Cardiac fibroblast (primary cell): ENCODE measurements at places on chromosomes 6 and 20.

GRCh38 chr6:100455230-100456124 is 9.2 kb downstream of the SIM1 start:
- DNase-seq = no peak

GRCh38 chr20:42775866-42776265 is 413.8 kb downstream of the PTPRT start:
- DNase-seq = no peak

GRCh38 chr6:161443848-161444247 is 170.0 kb upstream of the AGPAT4 start:
- DNase-seq = no peak

- DNase-seq = no peak
These were observed 48.5 kb upstream of the TTPAL start for GRCh38 chr20:44426879-44427790.

- DNase-seq = no peak
These were observed 5.9 kb upstream of the CDK5RAP1 start for GRCh38 chr20:33407251-33407650.

DNA sequence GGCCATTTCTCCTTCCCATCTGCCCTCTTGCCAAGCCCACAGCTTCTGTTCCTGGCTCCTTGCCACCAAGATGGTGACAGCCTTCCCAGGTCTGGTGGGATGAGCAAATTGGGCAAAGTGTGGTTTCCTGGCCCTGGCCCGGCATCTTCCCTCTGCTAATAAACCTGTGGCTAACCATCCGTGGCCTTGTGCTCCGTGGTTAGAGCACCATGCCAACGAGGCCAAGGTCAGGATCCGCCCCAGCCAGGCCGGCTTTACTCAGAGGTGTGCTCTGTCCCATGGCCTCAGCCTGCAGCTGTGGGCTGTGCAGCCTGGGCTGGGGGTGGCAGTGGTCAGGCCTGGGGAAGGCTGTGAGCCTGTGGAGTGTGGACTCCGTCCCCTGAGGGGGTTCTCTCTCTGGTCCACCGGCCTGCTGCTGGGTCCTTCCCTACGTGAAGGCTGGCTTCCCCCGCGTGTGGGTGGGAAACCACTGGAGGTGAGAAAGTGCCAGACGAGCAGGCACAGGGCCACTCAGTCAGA is 117.4 kb downstream of the VEGFA start:
- DNase-seq = no peak

- DNase-seq = no peak
These were observed 89.6 kb downstream of the CDH22 start for GRCh38 chr20:46218656-46219055.

GRCh38 chr20:44885392-44886265 is at the start of gene YWHAB:
Gene YWHAB, plus strand, starts transcription at chr20:44885705. Its CDS starts 15,829 bp downstream, at chr20:44901534.
- peak; percentile 99 for DNase-seq

- DNase-seq = no peak
These were observed 100.5 kb upstream of the EDN1 start for GRCh38 chr6:12189661-12190060.

DNA sequence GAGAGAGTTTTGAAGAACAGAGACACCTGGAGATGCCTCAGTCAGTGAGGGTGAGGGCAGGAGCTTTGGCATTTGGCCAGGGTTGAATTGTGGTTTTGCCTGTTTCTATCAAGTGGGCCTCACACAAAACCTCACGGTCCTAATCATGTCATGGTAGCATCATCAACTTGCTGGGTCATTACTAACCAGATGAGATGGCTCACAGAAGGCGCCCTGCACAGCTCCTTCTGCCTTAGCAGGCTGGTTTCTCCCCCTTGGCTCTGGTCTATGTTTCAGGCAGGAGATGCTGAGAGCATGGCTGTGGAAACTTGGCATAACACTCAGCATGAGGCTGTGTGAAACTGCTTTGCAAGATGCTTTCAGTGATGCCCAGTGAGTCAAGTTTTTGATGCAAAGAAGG is 99.3 kb downstream of the LRRC1 start:
- peak; percentile 46 for DNase-seq

DNA sequence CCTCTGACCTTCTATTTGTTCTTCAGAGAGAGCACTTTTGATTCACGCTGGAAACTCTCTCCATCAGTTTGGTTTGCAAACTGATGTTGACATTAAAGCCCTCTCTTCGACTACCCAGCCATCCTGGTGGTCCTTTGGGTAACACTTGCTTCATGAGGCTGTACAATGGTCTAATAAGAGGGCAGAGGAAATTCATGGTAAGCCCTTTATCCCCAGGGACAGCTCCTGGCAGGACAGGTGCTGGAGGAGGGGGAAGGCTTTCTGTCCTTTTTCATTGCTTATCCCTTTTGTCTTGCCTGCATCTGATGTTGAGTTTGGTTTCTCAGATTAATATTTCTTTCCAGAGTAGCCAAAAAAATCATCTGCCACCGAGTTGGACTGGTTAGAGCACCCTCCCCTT is 52.1 kb upstream of the CD93 start:
- DNase-seq = no peak

DNA sequence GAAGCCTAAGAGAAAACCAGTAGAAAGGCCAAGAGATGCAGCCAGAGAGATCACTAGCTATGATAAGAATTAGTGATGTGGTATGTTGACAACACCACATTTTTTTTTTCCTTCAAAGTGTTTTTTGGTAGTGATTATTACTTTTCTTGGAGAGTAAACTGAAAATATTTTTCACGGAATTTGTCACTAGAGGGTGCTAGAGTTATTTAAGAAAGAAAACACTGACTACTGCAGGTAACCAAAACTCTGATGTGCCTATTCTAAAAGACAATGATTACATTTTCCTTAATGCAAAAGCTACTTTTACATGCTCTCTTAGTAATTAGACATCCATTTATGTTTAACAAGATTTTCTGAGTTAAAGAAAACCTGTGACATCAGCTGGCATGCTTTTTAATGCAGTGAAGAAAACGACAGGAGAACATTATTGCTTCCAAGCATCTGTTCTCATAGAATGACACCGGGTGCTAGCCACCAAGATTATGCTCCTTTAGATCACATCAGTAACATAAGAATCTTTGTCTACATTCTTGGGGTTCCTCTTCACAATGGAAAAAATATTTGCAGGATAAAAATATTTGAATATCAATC is 28.8 kb downstream of the RWDD2A start:
- peak; percentile 72 for DNase-seq

DNA sequence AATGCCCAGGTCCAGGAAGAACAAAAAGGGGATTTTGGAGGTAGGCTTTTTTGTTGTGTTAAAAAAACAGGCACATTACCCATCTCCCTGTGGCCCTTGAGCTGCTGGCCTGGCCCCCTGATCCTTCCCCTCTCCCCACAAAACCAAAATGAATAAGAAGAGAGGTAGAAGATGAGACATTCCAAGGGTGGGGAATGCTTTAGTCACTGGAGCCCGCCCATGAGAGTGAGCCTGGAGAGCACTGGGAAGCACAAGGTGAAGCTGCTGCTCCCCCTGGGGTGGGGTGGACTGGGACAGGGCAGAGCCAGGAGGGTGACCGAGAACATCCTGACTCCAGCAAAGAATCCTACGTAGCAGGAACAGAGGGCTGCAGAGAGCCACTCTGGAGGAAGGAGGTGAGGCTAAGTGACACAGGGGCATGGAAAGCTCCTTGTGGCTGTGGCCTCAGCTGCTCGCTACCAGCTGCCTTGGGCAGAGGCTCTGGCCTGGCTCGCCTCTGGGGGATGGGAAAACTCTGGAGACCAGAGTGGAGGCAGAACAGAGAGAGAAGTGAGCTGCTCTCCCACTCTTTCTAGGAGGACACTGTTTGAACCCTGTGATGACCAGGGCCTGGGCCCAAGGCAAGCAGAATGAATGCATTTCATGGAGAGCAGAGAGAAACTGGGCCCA is 48.3 kb downstream of the AKAP7 start:
- DNase-seq = no peak

DNA sequence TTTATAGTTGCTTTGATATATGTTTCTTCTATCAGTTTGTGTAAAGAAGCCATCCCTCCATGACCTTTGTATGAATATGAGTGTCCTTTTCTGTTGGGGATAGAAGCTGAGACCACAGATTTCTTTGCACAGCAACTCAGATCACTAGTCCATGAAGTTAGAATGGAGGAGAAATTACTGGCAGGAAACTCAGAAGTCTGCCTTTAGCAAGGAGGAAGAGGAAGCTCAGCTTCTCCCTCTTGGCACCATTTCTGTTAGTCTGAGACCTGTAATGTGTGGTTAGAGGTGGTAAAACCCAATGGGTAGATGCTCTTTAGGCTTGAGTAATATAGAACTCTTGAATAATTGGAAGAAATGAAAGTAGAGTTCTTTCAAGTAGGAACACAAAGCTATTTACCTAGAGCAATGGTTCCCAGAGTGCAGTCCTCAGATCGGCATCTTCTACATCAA is 995.3 kb upstream of the FLRT3 start:
- DNase-seq = no peak

- peak; percentile 87 for DNase-seq
These were observed 20.7 kb upstream of the TRIM27 start for GRCh38 chr6:28944412-28944865.

GRCh38 chr6:20211037-20211940 is 980 bp downstream of the MBOAT1 start:
- DNase-seq = peak; percentile 19

DNA sequence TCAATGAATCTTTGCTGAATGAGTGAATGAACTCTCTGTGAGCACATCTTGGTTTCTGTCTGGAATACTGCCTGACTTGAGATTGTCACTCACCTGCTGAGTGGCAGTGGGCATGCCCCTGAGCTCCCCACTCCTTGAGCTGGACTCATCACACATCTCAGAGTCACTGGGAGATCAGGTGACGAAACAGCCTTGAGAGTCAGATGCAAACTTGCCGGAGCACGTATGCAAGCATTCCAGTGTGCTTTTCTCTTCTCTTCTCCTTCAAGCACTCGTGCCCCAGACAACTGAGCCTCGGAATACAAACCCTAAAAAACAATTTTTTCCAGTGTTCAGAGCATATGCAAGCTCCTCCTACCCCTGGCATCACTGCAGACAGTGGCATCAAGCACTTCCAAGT is 9.4 kb upstream of the BMP7 start:
- DNase-seq = no peak

DNA sequence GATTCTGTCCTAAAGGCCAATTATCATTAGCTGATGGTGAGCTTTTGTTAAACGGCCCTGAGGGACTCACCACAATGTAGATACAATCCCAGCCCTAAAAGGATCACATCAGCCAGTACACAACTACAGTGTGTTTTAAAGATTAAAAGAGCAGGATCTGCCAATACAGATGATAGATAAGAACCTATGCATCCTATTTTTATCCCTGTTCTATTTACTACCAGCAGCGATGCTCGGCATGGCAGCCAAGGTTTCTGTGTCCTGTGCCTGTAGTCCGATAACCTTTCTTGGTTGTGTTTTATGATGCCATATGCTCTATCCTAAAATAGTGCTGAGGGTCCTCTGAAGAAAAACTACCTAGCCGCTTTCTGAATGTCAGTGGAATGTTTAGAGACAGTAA is 289.4 kb downstream of the PHACTR1 start:
- DNase-seq = no peak

GRCh38 chr20:24411003-24411833 is 58.2 kb upstream of the SYNDIG1 start:
- no peak for DNase-seq

GRCh38 chr6:140533526-140533925 is 1159.1 kb upstream of the CITED2 start:
- no peak for DNase-seq

GRCh38 chr20:49987015-49987867 is 4.5 kb downstream of the SNAI1 start:
- no peak for DNase-seq

DNA sequence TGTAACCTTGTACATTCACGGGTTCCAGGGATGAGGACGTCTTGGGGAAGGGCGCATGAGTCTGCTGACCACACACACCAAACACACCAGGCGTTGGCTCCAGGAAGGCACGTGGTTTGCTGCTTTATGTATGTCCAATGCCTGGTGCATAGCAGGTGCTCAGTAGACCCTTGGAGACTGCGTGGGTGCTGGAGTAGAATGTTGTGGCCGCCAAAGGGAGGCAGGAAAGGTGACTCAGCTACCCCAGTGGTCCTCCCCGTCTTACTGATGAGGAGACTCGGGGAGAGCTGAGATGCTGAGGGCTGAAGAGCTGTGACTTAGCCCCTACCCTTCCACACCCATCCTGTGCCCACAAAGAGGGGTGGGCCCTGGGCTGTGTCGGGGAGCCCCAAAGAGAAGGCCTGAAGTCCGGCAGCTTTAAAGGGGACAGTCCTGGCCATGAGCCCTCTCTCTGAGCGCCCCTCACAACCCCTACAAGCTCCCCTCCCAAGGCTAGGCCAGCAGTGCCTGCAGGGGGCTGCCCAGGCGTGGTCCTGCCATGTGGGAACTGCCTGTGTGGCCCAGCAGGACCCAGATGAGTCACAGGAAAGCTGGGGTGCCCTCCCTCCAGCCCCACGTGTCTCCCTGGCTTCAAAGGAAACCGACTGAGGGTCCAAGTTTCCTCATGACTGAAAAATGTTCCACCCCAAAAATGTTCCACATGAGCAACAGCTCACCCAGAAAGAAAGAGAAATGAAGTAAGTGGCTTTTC is 28.0 kb upstream of the PTGIS start:
- peak; percentile 51 for DNase-seq

DNA sequence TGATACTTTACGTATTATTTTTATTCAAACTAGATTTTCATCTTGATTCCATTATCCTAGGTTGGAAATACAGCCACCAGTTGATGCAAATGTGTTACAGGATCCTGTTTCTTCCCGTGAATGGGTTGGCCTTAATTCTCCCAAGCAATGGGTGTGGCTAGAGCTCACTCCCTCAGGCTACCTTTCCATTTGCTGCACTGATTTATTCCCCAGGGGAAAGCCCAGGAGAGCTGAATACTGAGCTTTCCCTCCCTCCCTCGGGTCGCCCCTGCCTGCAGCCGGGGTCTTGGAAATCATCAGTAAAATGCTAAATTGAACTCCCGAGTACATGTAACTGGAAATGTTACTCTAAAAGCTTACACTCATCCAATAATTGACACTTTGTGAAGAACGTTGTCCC is 9.9 kb downstream of the SMOC2 start:
- no peak for DNase-seq

DNA sequence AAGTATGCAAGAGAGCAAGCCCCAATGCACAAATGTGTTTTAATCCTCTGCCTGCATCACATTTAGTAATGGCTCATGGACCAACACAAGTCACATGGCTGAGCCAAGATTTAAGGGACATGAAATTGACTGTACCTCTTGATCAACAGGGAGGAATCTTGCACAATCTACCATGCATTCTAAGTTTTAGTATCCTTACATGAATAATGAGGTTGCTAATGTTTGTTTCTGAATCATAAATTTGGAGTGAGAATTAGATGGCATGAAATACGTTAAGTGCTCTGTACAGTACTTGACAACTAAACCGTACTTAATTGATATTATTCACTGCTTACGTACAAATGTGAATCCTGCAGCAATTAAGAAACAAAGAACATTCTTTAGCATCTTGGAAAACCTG is 553.8 kb upstream of the JAG1 start:
- no peak for DNase-seq
